Smooth muscle cell of the umbilical artery (primary cell): ENCODE measurements at places on chromosomes 1 and 21. TPM values are rescaled to one million over a fixed set of nuclear protein-coding genes. Genes with fewer than 3 reads are reported as not detected.

RSPH1 gene
- not detected in 2 replicates for total RNA-seq

SHISA4 gene
- total RNA-seq: 15.1 and 23.2 TPM in 2 replicates

KCNJ9 gene
- total RNA-seq: not detected in 2 replicates

TPTE gene
- not detected in 2 replicates for total RNA-seq

CHD5 gene
- under 0.01 and 0.18 TPM in 2 replicates for total RNA-seq

TACSTD2 gene
- total RNA-seq: 0.18 TPM in 1 of 2 replicates, not detected in the other

GABPB2 gene
- 10.1 and 10.6 TPM in 2 replicates for total RNA-seq

GPR25 gene
- total RNA-seq: not detected in 2 replicates

TAS1R3 gene
- 0.23 and 0.30 TPM in 2 replicates for total RNA-seq

MORC3 gene
- 37.1 and 43.7 TPM in 2 replicates for total RNA-seq

ANGPTL3 gene
- under 0.01 TPM in 1 of 2 replicates, not detected in the other for total RNA-seq

KRTAP20-4 gene
- not detected in 2 replicates for total RNA-seq

CR1L gene
- total RNA-seq: not detected in 2 replicates

PLA2G2D gene
- not detected in 2 replicates for total RNA-seq

LEFTY2 gene
- not detected in 2 replicates for total RNA-seq

FAM167B gene
- 0.78 TPM in 1 of 2 replicates, not detected in the other for total RNA-seq

HAPLN2 gene
- total RNA-seq: 0.14 TPM in 1 of 2 replicates, not detected in the other

APCS gene
- not detected in 2 replicates for total RNA-seq

COL9A2 gene
- 0.59 and 0.78 TPM in 2 replicates for total RNA-seq

CATSPERE gene
- 0.30 and 0.51 TPM in 2 replicates for total RNA-seq

PIGR gene
- total RNA-seq: not detected in 2 replicates

UBL4B gene
- not detected in 2 replicates for total RNA-seq

ZC3H12A gene
- total RNA-seq: 30.4 and 35.3 TPM in 2 replicates

ILDR2 gene
- total RNA-seq: not detected in 2 replicates

C1orf167 gene
- not detected in 2 replicates for total RNA-seq

CENPF gene
- 5.6 and 40.5 TPM in 2 replicates for total RNA-seq

POU3F1 gene
- total RNA-seq: 0.09 TPM in 1 of 2 replicates, not detected in the other

KAZN gene
- total RNA-seq: 4.8 and 8.3 TPM in 2 replicates

S1PR1 gene
- total RNA-seq: 2.7 and 7.9 TPM in 2 replicates

DMRTA2 gene
- under 0.01 and 0.05 TPM in 2 replicates for total RNA-seq

USP33 gene
- total RNA-seq: 79.0 and 87.9 TPM in 2 replicates
